ENCODE measurements at places on chromosomes 16 and 17.

- no peak for DNase-seq
Measured at GRCh38 chr17:72579990-72580320, 459.1 kb downstream of the SOX9 start.

DNA sequence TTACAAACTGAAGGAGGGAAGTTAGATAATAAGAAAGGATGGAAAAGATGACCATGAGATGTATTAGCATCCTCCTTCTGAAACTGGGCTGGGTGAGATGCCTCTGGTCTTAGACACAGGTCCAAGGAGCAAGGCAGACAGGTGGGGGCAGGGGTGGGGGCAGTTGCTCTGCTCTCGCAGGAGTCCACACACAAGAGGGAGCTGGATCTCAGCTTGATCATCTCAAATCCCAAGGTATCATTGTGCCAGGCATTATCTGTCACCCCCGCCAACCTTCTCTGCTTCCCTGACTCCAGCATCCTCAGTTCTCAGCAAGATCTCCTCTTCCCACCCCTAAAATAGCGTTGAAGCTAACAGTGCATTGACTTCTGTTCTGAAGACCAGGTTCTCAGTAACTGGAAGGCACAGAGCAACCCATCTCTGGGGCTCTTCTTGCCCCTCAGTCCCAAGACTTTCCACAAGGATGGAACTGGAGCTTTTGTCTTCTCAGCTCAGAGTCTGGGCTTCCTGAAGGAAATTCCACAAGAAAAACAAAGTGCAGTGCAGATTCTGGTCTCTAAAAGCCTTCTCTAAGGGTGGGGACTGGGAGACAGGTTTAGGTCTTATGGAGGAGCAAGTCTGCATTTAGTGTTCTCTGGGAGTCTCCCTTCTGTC lies 1.6 kb downstream of the FLOT2 start:
- no peak for DNase-seq

DNA sequence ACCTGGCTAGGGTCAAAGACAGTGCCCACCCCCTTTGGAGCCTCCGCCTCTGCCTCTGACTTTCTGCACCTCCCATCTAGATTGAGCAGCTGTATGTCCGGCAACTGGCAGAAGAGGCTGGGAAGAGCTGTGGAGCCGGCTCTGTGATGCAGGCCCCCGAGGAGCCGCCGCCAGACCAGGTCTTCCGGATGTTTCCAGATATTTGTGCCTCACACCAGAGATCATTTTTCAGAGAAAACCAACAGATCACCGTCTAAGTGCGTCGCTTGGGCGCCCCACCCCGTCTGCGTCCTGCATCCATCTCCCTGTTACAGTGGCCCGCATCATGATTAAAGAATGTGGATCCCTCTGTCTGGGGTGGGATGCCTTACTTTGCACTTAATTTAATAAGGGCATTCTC lies 22.1 kb downstream of the IRF8 start:
- no peak for DNase-seq

GRCh38 chr16:55491691-55492090 lies 12.7 kb downstream of the MMP2 start:
- DNase-seq: no peak

DNA sequence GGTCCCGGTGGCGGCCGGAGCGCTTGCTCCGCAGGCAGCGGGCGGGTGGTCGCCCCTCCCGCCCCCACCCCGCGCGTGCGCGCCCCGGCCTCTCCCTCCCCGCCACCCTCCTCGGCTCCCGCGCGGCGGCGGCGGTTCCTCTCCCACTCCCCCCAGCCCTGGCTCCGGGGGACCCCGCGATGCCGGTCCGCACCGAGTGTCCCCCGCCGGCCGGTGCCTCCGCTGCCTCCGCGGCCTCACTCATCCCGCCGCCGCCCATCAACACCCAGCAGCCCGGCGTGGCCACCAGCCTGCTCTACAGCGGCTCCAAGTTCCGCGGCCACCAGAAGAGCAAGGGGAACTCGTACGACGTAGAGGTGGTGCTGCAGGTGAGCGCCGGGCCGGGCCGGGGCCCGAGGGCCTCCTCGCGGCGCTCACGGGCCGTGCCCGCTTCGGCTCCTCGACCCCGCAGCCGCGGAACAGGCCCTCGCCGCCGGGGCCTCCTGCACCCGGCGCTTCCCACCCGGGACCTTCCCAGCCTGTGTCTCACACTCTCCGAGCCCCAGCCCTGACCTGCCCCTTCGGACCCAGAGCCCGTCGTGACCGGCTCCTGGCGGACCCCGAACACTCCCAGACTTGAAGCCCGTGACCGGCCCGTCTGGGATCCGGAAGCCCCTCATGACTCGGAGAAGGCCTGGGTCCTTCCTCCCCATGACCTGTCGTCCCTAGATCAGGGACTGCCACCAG lies 490 bp downstream of the GID4 start:
- no peak for DNase-seq

GRCh38 chr17:40064971-40065768 lies 2.4 kb downstream of the THRA start:
- DNase-seq: no peak

- no peak for DNase-seq
Measured at GRCh38 chr17:50638966-50639713, 4.5 kb downstream of the ABCC3 start.

GRCh38 chr17:40547785-40548478 lies 17.3 kb downstream of the CCR7 start:
- no peak for DNase-seq
